Heart left ventricle (tissue), 16 donors: ENCODE measurements at places on chromosomes 1 and 21. TPM values are rescaled to one million over a fixed set of nuclear protein-coding genes. Genes with fewer than 3 reads are reported as not detected.

- DNase-seq = no peak
Observed at GRCh38 chr1:208990456-208990855, 593.1 kb upstream of the CAMK1G start.

DNA sequence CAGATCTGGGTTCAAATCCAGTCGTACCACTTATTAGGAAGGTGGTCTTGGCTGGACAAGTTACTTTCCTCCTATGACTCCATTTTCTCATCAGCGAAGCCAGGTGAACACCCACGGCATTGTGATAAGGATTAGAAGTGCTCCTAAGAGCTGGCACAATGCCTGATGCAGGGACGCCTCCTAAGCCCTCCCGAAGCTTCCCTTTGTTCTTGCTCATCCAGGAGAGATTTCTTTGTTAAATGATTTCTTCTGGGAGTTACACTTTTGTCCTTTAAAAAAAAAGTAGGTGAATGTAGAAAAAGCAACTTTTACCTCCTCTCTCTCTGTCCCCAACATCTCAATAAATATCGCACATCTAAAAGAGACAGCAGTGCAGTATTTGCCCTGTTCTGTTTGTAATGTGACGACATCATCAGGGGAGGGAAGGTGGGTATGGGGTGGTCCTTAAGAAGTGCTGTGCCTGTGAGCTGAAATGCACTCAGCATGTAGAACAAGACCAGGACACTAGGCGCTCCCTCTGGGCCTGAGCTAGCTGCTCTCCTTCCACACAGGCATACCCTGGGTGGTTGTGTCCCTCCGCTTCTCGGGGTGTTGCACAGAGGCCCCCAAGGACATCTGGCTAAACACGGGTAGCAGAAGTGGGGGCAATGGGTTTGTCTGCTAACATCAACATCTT lies 43.9 kb downstream of the SUSD4 start:
- DNase-seq = no peak

- DNase-seq = no peak
Observed at GRCh38 chr21:35201799-35202198, 152.7 kb upstream of the RUNX1 start.

DNA sequence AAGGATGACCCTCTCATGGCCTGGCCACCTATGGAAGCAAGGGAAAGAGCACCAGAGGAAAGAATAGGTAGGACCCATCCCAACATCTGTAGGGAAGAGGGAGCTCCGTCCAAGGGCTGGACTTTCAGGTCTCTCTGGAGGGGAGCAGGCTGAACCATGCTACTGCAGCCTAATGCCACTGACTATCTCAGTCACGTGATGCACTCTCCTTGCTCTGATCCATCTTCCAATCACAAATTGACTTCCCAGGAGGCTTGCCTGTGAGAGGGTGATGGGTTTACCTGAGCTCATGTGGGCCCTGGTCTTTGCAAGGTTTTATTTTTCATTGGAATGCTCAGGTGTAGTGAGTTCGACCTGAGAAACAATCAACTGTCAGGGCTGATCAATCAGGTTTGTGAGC lies 128.8 kb downstream of the CACNA1E start:
- no peak for DNase-seq

DNA sequence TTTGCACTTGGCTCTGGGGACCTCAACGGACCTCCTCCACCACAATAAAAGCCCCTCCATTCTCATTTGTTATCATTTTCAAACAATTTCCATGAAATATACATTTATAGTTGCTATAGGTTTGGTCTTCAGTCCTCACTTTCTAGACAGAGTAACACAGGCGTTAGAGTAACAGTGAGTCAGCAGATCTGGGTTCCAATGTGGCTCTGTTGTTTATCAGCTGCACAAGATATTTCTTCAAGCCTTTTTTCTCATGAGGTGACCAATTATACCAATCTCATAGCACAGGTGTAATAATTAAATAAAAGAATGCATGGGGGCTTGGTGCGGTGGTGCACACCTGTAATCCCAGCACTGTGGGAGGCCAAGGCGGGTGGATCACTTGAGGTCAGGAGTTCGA lies 32.8 kb upstream of the PSMB2 start:
- DNase-seq = no peak

GRCh38 chr1:150610576-150610975 lies 18.8 kb downstream of the ENSA start:
- DNase-seq = no peak

DNA sequence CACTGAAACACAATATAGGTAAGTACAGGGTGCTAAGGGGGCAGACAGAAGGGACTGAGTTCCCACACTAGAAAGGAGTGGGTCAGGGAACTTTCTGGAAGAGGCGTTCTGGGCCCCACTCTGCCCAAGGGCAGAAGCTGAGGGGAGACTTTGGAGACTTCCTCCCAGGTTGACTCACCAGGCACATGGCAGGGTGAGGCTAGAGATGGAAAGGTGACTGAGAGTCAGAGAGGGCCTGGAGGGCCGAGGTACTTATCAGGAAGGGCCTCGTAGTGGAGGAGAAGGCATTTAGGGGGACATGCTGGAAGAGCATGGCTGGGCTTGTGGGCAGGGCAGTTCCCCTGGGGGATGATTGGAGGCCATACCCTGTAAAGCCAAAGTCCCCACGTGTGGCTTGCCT lies 159.9 kb upstream of the JUN start:
- no peak for DNase-seq

- no peak for DNase-seq
Observed at GRCh38 chr1:11374748-11375110, 101.7 kb downstream of the UBIAD1 start.

GRCh38 chr1:93888900-93889299 lies 9.9 kb upstream of the DNTTIP2 start:
- DNase-seq = no peak

DNA sequence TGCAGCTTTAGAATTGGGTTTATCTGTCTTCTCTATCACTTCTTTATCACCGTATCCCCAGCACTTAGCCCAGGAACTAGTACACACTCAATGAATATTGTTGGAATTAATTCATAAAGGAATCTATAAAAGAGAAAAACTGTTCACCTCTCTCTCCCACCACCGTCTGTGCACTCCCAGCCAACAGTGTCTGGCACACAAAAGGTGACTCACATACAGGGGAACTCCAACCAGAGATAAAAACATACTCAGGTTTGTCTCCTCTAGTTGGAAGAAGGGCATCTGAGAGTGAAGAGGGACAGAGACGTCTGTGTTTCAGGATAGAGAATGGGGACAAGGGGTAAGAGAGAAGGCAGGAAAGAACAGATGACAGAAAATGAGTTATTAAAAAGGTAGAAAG lies 10.0 kb downstream of the ITLN1 start:
- DNase-seq = no peak

DNA sequence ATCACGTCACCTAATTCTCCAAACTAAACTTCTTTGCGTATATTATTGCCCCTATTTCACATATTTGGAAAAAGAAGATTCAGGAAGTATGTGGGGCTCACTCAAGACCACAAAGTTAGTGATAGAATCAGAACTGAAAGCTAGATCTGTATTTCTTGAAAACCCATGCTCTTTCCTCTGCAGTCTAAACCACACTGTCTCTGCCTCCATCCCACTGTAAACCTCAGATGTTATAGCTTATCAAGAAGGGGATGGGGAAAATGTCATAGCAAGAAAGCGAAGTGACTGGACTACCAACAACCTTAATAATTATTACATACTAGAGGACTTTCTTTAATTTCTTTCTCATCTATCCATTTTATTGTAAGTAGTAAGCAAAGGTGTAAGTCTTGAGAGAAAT lies 257.7 kb upstream of the SGIP1 start:
- DNase-seq = no peak

GRCh38 chr1:185284533-185285276 lies 32.3 kb downstream of the IVNS1ABP start:
- DNase-seq = no peak

Gene RIMKLA
- 6.5 TPM for total RNA-seq

Gene ADGRL2
- 54.3 TPM for total RNA-seq
